Right forelimb (tissue), 1 donor: ENCODE measurements at places on chromosomes 3 and 15.

DNA sequence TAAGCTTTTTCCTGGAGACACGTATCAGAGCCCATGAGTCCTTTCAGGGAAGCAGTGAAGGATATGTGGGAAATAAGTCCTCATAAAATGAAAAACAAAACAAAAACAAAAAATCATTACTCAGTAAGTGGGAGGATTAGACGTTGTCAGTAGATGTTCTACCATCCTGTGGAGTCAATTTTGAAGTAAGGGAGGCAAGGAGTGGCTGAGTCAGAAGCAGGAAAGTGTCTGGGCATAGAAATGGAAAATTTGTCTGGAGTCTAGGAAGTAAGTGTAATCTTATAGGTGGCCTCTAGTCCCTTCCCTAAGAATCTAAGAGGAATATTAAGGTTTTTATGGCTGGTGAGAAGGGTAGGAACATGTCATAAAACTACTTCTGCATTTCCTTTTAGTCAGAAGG is 339.8 kb upstream of the SEMA6D start:
- DNase-seq: no peak

- DNase-seq: no peak
Measured at GRCh38 chr15:88918738-88919137, 5.6 kb upstream of the MFGE8 start.

DNA sequence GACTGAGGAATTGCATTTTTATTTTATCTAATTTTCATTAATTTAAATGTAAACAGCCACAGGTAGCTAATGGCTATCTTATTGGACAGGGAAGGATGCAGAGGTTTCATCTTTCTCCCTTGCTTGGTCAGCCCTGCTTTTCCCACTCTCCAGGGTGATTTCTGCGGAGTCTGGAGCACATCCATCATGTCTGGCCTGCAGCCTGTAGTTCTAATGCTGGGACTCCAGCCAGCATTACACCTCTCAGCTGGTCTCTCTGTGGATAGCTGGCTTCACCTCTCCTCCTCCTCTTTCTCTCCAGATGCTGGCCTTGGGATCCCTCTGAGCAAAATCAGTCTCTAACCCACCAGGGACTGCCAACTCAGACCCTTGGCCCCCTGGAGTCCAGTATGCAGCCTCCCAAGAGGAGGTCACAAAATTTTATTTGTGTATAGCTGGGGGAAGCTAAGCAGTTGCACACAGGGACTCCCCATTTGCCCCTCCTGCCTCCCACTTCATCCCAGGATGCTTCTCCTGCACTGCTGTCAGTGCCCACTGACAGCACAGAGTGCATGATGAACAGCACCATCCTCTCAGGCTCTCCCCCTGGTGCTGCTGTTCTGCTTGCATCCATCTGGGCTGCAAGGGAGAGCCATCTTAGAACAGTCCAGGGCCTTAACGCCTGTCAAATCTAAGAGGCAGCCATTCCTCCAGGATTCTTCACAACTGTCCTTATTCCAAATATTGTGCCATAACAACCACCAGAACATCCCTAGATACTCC is 1.7 kb downstream of the BFSP2 start:
- DNase-seq: peak; percentile 69

DNA sequence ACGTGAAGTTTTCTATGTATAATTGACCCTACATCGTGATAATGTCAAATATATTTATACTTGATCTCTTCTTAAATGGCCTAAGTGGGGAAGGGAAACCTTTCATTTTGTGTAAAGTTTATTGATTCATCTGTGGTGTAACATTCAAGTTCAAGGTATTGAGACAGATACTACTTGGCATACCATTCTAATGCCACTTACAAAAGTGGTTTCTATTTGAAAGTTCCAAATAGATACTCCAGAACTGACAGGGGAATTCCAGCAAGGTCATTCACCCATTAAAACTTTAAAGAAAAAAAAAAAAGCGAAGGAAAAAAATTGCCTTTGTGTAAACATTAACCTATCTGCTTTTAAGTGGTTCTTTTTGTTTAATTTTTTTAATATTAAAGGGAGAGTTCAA is 45.3 kb upstream of the MAP3K13 start:
- no peak for DNase-seq

- no peak for DNase-seq
Measured at GRCh38 chr3:90011131-90011530, 903.7 kb downstream of the EPHA3 start.

DNA sequence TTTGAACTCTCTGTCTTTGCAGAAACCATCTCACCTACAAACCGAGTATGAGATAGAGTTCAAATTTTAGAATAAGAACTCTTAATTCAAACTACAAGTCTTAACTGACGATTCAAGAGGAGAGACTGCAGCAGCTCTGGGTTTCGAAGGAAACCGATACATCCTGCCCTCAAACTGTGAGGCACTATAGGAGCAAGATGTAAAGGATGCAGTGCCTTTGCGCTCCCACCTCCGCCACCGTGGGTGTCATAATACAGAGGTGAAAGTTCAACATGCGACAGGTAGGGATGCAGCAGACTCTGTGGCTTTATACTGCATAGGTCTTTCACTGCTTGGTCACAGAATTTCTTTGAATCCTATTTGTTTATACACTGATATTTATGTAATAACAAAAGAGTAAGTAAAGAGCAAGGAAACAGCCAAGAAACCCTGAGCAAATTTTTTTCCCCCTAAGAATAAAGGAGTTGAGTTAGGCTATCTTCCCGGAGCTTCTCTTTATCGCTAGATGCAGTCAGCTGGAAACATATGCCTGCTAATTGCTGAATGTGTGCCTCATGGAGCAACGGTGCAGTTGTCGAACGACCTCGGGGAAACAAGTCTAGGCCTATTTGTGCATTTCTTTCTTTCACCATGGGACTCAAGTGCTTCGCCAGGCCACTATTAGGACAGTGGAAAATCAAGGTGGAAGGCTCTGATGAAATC is 1097.6 kb upstream of the CFAP20DC start:
- no peak for DNase-seq
